Right atrium auricular region (tissue), 2 donors: ENCODE measurements at places on chromosomes 5 and 9. TPM values are rescaled to one million over a fixed set of nuclear protein-coding genes. Genes with fewer than 3 reads are reported as not detected.

GRCh38 chr9:113890704-113891103 lies 14.6 kb downstream of the ZNF618 start:
- no peak for DNase-seq

The RLN1 gene
- 0.71 TPM for total RNA-seq

DNA sequence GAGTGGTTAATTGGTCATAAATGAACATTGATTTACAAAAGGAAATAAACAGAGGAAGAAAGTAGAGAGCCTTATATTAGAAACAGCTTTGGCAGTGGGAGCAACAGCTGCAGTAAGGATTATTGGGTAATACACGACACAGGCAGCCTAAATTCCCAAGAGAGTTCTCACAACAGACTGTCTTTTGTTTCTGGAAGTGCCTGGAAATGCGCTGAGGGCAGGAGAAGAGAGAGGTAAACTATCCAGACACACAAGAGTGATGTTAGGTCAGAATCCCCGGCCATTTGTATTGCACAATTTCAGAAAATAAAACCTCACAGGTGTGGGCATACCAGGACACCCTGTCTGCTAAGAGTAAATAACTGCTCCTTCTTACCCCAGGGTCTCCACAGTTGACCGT lies 450.4 kb upstream of the CTNND2 start:
- no peak for DNase-seq

The RASGRF2 gene
- total RNA-seq = 3.5 TPM

The ALDH7A1 gene
- 9.6 TPM for total RNA-seq

DNA sequence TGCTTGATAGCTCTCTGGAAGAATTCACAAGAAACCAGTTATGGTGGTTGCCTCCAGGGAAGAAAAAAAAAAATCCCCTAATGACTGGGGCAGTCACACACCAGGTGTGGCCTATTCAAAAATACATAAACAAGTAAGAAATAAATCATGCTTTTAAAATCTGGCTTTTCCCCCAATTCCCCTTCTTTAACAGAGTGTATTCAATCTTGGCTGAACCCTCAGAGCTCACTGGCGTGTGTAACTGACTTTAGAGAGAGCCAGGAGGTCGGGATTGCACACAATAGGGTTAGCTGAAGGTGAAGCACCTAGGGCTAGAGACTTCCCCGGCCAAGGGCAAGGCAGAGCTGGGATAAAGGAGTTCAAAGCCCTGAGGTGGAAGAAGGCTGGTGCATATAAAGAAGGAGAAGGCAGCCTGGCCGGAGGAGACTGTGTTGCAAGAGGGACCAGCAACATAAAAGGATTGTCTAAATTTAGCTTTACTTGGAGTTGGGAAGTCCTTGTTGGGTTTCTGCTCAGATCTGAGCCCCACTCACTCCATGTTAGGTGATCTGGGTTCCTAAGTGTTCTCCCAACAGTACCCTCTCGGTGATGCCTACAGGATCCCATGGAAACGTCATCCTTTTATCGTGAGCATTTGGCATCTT lies 19.7 kb downstream of the FNBP1 start:
- DNase-seq = no peak

DNA sequence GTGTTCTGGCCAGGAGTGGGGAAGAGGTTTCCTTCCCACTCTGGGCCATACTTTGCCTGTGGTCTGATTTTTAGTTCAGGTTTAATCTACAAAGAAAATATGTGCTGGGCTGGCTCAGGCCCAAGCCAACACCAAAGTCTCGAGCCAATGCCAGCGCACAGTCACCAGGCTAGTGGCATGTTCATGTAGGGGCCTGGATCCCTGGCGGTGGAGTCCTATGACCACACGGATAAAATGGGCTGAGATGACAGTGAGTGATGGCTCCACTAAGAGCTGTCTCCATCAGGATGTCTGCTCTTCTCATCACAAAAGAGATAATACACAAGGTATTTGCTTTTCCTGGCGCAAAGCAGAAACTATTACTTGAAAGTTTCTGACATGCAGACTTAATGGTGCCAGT lies 92.9 kb upstream of the PTPN3 start:
- DNase-seq = no peak

The IFNK gene
- total RNA-seq = not detected

DNA sequence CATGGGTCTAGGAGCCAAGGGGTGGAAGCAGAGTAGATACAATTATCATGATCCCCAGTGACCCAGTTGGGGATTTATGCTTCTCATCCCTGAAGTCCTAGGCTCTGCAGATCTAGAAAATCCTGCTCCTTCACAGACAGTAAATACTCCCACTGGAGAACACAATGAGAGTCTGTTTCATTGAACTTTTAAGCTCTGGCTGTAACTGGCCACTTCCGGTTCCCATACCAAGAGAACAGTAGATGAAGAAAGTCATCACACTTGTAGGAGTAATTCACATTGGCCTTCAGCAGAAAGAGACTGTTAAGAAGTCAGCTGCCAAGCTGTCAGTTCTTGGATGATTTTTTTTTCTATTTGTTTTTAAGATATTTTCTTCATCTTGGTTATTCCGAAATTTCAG lies 597.1 kb downstream of the ACTL7B start:
- DNase-seq = no peak

The SH3PXD2B gene
- 7.2 TPM for total RNA-seq

DNA sequence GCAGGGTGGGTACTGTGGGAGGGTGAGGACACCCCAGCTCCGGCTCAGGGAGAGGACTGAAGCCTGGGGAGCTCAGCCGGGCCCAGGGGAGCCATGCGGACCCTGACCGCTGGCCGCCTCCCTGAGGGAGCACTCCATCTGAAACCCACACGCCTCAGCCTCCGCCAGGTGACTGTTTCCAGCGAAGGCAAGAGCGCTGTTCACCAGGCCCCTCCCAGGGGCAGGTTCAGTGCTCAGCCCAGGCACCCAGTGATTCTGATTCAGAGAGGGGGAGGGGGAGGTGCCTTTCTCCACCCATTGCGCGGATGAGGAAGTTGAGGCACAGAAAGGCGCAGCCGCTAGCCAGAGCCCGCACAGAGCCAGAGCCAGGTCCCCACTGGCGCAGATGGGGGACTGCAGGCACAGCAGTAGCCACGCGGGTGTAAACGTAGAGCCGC lies 27.0 kb downstream of the ADGRD2 start:
- DNase-seq = no peak

DNA sequence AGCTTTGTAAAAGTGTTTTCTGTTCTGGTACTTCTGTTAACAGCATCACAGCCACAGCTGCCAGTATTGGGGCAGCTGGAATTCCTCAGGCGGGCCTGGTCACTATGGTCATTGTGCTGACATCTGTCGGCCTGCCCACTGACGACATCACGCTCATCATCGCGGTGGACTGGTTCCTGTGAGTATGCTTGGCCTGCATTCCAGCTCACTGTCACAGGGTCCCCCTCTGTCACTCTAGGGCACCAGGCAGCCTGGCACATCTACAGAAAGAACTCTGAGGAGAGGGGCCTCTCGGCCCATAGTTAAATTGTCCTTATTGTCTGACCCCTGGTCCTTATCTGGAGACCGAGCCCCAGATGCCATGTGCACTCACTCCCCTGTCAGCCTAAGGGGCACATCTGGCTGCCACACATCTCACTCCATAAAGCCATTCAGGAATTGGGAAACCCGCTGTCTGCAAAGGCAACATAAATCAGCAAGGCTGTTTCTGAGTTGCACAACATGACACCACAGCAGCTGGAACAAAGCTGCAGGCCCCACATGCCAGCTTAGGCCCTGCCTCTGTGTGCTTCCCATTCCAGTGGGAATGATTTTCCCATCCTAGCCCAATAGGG lies 77.5 kb downstream of the SLC1A3 start:
- peak; percentile 76 for DNase-seq

GRCh38 chr5:107634981-107635848 lies 35.5 kb downstream of the EFNA5 start:
- no peak for DNase-seq

DNA sequence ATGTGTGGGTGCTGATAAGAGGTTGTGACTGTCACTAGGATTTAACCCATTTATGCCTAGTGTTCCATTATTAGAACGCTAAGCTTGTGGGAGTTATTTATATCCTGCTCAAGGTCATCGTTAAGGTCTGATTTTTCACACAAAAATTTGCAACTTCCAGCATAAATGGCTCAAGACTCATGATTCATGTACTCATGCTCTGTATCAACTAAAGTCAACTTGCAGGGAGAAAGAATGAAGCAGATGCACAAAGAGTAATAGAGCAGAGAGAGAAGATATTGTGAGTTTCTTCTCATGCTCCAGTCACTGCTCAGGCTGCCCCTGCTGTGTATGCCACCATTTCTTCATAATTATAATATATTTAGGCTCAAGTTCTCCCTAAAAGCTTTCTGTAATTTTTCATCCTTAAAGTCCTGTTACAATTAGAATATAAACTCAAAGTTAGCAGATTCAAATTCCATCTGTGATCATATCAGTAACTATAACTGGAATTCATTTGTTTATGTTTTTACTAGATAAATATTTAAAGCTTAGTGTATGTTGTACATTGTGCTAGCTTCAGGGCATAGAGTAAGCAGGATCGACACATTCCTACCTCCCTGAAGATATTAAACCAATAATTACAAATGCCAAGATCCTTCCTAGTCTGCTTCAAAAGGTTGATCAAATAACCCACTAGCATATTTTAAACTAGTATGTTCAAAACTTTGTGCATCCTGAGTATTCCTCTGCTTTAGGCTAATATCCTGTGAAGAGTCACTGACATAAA lies 136.7 kb downstream of the NUDT12 start:
- DNase-seq = no peak

DNA sequence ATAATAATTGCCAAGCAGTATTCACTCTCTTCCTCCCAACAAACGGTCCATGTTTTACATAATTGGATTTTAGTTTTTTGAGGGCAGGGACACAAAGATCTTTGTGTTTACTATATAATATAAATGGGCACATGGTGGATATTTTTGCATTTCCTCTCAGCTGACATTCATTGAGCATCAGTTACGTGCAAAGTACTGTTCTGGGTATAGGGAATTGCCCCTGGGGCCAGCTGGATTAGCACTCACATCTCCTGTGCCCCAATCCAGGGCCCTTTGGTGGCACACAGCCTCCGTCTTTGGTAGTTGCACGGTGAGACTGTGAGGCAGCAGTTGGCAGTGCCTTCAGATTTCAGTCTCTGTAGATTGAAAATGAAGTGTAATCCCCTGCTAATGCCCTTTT lies 1.6 kb downstream of the TDRD7 start:
- no peak for DNase-seq

- DNase-seq = no peak
Measured at GRCh38 chr5:150152636-150153462, 2.8 kb downstream of the PDGFRB start.

- no peak for DNase-seq
Measured at GRCh38 chr5:170681013-170681433, 102.5 kb upstream of the GABRP start.

DNA sequence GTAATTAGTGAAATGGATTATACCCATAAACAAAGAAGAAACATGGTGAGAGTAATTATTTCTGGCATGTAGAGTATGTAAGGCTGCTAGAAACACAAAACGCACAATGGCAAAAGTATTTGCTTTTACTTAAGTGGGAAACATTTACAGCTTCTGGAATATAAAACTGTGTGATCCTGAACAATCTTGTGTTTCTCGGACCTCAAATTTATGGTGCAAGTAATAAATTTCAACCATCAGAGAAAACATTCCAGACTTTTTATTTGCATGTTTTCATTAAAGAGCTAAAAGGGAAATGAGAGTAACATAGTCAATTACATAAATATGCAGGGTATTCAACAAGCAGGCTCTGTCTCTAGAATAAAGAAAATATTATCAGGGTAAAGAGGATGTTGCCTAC lies 17.2 kb upstream of the PRR16 start:
- no peak for DNase-seq

The ARID3C gene
- total RNA-seq = not detected

DNA sequence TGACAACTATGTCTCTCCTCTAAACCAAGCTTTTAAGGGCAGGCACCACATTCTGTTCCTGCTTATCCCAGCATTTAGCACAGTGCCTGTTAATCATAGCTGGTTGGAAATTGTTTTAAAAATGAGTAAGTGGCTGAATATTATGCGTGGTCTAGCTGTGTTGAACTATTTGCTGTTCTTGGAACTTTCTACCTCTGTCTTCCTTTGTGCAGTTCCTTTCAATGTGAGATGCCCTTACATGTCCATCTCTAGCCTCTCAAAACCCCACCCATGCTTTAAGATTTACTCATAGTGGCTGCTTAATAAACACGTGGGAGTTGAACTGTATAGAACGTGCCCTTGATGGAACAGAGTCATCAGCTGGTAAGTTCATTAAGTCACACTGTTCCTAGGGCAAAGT lies 34.5 kb downstream of the C9orf57 start:
- no peak for DNase-seq

GRCh38 chr9:133205996-133206931 lies 2.8 kb downstream of the OBP2B start:
- no peak for DNase-seq

DNA sequence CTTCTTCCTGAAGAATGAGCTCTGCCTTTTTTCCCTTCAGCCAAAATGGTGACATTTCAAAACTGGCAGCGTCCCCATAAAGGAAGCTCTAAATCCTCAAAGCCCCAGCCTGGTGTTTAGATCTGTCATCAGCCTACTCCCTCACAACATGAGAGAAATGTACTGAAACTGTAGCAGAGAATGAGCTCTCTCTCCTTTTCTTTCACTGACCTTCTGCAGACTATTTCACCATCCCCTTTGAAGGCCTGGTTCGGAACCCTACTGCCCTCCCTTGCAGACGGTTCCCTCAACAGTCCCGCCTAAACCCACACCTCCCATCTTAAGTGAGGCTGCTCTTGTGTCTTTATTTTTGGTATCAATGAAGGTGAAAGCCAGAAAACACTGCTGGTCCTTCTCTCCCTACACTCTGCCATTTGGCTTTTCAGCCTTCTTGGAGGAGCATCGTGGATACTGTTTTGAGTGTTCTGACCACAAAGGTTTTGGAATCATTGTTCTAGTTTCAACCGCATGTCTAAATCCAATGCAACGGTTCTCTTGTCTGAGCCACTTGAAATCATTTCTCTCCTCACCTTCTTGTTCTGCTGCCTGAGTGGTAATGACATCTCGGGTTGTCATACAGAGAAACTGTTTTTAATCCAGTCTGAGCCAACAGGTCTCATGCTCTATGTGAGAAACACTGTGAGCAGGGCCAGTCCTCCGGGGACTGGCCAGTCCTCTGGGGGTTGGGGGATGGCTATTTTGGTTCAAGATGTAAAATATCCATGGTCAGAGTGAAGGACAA lies 39.0 kb downstream of the ITK start:
- DNase-seq = no peak

GRCh38 chr5:59588922-59589321 lies 304.6 kb downstream of the PDE4D start:
- no peak for DNase-seq

The MCIDAS gene
- not detected for total RNA-seq

GRCh38 chr9:78860801-78861475 lies 564.0 kb downstream of the PSAT1 start:
- no peak for DNase-seq

DNA sequence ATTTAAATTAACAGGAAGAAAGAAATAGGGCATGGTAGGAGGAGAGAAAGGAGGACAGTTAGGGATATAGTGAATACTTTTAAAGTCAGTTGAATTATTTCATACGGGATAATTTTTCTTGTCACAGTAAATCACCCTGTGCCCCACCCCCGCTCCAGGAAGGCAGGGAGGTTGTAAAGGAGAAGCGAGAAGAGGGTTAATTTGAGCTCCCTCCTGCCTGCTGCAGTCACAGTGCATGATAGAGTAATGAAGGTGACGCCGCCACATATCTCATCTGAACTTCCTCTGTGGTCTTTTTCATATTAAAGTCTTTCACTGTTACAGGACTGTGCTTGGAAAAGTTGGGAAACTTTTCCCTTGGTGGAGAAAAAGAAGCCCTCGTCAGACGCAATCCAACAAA lies 896 bp upstream of the PCSK5 start:
- DNase-seq = no peak

- DNase-seq = no peak
Measured at GRCh38 chr5:117942861-117943519, 1045.4 kb downstream of the DTWD2 start.
